ENCODE measurements at places on chromosomes 6 and 20.

- DNase-seq, result no peak
Measured at GRCh38 chr6:99066044-99066443, 118.3 kb upstream of the FBXL4 start.

- DNase-seq, result no peak
Measured at GRCh38 chr20:60506061-60506460, 547.8 kb downstream of the CDH26 start.

DNA sequence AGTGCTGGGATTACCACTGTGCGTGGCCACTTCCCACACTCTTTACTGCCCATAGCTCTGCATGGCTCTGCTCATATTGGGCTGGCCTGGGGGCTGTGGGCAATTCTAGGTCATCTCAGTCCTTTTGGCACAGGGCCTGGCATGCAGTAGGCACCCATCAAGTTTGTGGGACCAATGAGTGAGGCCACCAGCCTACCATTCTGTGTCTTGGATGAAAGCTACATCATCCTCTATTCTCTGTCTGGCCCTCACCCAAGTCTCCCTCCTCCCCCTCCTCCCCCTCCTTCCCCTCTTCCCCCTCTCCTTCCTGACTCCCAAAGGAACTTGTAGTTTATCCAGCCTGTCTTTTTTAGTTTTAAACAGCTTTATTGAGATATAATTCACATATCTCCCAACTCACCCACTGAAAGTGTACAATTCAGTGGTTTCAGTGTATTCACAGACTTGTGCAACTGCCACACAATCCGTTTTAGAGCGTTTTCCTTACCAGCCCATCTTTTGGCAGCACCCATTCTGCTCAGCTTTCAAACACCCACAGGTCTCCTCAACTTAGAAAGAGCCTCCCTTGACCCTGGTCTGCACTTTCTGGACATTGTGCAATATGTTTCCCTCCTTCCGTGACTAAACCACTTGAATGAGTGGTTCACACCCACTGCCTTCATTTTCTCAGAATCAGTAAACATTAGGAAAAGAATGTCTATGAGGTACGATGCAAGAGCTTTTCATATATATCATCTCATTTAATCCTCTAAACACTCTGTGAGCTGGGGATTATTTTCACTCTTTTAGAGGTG, 21.5 kb upstream of the MRPS18A start:
- DNase-seq, result no peak

GRCh38 chr6:56259234-56260077, 12.1 kb upstream of the COL21A1 start:
- DNase-seq, result no peak

DNA sequence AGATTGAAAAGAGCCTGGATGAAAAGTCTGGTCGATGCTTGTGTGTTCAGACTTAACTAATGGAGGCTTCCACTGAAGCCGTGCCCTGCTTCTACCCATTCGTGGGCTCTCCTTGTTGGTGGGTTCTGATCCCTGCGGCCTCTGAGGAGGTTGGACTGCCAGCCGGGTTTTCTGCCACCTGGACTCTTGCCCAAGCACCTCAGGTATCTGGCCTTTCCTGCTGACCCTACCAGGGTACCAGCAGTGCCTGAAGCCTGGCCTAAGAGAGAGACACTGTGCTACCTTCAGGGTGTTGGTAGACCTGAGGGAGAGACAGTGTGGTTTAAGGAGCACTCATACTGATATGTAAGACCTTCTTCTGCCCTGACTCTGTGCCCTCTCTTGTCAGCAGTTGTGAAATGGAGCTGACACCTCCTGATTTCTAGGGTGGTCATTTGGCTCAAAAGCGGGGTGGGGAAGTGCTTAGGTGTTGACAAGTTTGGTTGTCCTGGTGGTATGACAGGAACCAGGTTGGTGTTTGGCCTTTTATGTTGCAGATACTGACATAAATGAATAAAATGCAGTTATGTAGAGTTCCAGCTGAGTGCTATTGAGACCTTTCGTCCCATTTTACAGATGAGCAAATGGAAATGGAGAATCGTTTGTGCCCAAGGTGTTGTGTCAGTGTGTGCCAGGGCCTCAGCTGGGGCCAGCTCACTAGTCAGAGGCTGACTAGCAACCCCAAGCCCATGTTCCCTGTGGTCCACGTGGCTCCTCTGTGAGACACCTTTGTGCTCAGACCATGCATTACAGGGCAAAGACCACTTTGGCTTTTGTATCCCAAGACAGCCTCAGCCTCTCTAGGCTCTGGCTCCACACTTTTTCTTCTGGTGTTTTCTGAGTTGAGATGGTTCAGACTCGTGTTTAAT, 3.1 kb downstream of the PLCG1 start:
- no peak for DNase-seq

- DNase-seq, result no peak
Measured at GRCh38 chr6:82362878-82363427, 664 bp upstream of the TPBG start.

DNA sequence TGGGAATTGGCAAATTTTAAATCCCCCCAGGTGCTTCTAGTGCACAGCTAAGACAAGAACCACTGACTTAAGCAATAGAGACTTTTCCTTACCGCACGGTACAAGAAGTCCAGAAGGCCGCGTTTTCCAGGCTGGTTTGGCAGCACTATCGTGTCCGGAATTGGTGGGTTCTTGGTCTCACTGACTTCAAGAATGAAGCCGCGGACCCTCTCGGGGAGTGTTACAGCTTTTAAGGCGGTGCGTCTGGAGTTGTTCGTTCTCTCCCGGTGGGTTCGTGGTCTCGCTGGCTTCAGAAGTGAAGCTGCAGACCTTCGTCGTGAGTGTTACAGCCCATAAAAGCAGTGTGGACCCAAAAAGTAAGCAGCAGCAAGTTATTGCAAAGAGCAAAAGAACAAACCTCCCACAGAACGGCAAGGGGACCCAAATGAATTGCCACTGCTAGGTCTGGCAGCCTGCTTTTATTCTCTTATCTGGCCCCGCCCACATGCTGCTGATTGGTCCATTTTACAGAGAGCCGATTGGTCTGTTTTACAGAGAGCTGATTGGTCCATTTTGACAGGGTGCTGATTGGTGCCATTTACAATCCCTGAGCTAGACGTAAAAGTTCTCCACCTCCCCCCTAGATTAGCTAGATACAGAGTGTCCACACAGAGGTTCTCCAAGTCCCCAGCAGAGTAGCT, 264.5 kb downstream of the PREX1 start:
- no peak for DNase-seq

DNA sequence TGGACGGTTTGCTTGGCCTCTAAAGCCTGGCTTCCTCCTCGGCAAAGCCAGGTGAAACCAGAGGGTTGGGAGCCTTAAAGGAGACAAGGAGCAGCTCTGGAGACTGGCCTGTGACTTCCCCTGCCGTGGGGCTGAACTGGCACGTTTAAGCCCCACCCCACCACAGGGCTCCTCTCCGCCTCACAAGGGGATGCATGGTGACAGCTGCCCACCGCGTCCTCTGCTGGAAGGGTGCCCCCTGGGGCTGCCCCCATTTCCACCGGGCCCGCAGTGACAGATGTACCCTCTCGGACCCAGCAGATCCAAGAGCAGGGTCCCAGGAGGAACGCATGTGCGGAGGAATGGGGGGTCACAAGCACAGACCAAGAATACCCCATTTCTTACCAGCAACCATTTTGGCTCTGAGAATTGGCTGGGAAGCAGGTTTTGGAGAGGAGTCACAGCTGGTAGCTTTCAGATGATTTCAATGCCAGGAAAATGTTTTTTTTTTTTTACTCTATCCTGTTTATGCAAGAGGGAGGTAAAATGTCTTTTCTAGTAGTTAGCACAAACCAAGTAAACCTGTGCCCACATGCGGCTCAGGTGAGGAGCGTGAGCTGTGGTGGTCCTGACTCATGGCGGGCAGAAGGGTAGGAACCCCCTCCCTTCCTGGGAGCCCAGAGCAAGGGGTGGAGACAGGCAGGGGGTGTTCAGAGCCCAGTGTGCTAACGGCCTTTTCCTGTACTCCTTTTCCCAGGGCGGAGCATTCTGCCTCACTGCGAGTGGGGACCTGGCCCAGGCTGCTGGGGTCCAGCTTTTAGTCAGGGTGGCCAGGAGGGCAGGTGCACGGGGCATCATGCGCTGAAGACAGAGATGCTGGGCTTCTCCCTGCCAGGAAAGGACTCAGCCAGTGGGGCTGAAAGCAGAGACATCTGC, 33.0 kb downstream of the FRMD1 start:
- no peak for DNase-seq

DNA sequence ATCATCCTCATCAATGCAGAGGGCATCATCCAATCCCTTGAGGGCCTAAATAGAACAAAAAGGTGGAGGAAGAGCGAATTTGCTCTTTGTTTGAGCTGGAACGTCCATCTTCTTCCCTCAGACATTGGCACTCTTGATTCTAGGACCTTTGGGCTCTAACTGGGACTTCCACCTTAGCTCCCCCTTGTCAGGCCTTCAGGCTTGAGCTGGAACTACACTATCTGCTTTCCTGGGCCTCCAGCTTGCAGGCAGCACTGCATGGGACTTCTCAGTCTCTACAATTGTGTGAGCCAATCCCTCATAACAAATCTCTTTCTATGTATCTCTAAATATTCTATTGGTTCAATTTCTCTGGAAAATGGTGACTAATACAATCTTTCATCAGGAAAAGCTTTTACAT, 155.4 kb downstream of the MCHR2 start:
- DNase-seq, result no peak

DNA sequence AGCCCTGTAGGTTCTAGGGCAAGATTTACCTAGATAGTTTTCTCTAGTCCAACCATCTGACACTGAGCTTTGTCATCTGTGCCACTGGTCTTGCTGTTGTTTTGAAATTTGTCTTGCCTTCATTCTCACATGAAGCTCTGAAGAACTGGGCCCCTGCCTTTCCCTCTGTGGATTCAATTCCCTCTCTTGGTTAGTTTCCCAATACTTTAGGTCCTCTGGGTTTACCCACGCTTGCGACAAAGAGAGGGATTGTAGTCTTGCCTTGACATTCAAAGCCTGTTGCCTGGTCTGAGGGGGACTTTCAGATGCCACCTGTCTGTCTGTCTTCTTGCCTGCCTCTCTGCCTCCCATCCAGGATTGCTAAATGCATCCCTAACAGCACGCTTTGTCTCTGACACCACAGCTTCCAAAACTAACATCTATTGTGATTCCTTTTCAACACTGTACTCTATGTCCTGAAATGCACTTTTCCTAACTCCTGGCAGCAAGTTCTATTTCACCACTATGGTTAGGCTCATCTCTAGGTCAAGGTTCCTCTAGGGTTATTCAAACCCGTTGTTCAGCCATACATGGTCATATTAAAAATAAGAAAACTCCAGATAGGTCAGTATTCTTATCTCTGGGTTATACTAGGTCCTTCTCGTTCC, 25.5 kb upstream of the MANEA start:
- no peak for DNase-seq

DNA sequence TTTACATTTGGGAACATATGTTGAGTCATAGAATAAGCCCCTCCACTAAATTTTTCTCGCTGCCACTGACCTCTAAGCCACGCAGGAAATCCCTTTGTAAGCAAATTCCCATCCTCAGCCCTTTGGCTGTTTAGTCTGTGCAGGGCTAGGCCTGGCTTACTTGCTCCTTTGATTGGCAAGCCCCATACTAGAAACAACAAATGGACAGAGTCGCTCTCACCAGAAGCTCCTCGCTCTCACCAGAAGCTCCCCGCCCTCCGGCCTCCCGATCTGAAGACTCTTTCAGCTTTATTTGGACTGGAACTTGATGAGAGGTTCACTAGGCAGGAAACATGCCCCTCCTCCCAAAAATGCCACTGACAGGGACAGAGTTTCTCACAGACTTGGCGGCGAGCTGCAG, 149.2 kb upstream of the EXOC2 start:
- DNase-seq, result no peak

DNA sequence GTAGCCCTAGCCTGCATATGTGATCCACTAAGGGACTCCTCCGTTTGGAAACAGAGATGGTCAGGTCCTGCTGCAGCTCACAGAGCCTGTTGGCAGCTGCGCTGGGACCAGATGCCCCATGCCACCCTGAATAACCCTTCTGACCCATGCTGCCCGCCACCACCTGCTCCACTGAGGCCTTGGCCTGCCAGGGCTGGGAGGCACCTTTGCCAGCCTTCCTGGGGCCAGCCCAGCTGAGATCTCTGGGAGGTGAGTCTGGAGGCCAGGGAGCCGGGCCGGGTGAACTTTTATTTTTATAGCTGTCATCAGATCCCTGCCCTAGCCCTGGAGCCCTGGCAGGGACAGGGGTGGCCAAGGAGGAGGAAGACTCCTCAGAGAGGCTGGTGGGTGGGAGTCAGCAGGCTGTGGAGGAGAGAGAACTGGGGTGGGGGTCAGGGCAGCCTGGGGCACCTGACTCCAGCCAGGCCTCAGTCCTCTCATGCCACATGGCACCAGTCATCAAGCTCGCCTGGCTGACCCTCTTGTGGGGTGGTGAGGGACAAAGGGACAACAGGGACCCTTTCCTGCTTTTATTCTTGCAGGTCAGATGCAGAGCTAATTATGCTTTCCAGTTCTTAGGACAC, 10.0 kb downstream of the CEBPB start:
- no peak for DNase-seq

DNA sequence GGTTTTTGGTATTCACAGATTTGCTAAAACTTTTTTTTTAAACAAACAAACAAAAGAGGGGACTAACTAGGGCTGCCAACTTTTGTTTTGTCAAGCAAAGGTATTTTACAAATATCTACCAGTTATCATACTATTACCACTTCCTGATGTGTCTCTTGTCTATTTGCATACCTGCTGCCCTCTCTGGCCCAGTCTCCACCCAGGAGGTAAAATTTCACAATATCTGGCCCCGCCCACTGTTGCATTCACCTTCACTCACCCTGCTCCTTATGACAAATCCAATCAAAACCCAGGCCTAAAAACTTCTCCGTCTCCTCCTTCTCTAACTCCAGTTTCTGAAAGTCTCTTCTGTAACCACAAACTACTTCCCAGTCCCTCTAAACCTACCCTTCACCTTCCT, 82.2 kb downstream of the TRERF1 start:
- DNase-seq, result no peak

- DNase-seq, result no peak
Measured at GRCh38 chr6:111791415-111791814, 81.8 kb downstream of the FYN start.

DNA sequence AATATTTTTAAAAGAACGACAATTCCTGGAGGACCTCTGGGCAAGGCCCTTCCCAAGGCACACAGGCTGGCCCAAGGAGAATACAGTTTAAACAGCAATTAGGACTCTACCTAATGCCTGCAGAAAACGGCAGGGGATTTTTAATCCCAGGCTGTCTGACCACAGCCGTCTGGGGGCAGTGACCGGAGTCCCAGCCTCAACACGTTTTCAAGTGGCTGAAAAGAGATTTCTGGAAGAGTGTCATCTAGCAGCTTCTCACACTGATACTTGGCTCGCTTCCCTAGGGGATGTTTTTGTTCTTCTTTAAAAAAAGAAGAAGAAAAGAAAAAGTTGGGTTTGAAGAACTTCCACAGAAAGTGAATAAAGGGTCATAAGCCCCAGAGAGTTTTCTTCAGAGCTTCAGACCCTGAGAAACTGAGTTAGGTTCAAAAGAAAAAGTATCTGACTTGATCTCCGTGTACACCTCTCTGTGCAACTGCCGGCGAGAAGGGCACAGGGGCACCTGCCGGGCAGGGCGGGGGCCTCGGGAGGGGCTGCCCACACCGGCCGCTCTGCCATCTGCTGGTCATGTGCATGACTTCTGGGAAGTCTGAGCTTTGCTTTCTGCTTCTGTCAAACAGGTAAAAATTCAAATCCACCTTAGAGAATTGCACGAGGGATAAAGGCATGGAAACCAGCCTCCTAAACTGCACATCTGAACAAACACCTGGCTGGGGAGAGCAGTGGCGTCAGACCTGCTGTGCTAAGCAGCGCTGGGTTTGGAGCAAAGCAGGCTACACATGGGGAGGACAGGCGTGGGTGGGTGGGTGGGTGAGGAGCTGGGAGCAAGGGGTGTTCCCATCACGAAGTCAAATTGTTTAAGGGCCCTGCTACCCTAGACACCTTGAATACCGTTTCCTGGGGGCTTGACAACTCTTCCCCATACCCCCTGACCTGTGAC, 33.0 kb downstream of the RRBP1 start:
- no peak for DNase-seq

All from NCI-H1930 (cell line).